ENCODE measurements at places on chromosomes 16 and 17.

DNA sequence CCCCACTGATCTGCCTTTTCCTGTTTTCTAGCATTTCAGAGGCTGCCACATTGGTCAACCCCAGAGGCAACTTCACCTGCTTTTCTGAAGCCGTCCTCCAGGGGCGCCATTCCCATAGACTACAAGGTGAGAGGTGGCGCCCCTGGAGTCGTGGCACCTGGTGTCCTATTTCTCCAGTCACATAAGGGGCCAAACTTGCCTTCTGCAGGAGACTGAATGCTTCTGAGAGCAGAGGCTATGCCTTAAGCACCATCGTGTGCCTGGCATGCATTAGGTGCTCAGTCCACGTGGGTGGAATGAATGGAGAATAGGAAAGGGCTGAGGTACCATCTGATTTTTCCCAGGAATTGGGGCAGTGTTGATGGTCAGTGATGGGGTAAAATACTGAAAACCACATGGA, 164.8 kb downstream of the HAPSTR1 start:
- H3K27me3 ChIP-seq = no peaks in the 10 kb centered on the region
- H3K4me1 ChIP-seq = no peaks in the 10 kb centered on the region
- H3K27ac ChIP-seq = no peak overlapping the region
- no peak overlapping the region for H3K4me3 ChIP-seq

DNA sequence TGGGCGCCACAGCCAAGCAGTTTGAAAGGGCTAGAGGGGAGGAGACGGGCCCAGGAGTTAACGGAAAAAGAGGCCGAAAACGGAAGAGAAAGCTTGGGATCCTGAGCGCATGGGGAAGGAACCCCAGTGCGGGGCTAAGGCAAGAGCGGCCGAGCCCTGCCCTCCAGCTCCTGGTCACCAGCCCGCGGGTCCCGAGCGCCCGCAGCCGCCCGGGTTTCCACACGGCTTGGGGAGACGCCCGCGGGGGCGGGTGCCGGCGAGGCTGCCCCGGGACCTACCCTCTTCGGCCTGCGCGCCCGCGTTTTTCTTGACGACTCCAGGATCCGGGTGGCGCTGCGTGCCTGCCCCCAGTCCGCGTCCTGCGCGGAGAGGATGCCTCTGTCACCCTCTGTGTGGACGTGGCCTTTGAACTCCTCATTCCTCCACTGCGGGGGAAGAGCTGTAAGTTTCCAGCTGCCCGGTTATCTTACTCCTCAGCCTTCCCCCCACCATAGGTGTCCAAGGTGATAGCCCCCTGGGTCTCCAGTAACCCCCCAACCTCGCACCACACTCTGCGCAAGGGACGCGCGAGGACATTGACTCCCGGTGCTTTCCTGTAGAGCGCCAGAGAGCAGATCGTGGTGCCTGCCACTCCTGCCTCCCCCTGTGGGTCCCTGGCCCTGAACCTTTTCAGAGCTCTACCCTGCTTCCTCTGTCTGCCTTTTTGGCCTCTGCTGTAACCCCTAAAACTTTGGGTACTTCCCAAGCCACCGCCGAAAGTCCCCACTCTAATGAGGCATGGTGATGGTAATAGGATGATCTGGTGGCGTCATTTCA, 1.7 kb upstream of the CDH11 start:
- no peaks in the 10 kb centered on the region for H3K36me3 ChIP-seq
- no peaks in the 10 kb centered on the region for H3K4me1 ChIP-seq

DNA sequence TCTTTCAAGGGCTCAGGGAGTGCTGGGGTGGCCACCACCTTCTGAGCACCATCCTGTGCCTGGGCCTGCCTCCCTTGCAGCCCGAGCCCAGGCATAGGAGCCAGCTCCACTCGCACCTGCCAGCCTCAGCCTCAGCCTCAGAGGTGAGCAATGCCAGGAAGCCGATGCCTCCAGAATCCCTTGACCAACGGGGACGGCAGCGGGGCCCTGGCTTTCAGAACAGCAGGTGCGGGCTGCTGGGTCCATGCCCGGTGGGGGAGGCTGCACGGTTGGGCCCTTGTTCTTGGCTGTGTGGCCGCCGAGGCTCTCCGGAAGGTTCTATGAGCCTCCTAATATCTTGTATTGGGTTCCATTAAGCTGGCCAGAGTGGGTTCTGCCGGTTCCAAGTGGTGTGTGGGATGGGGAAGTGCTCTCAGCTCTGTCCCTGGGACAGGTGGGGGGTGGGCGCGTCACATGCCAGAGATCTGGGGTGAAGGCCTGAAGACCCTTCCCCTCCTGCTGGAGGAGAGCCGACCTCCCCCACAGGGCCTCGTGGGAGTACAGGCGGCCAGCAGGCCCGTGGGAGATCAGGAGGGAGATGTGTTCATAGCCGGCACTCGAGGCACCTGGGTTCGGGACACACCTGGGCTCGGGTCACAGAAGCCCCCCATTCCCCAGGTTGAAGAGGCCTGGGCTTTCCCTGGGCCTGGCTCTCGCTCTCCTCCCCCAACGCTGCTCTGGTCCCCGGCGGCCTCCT, 27.0 kb downstream of the NPTX1 start:
- H3K27me3 ChIP-seq = no peaks in the 10 kb centered on the region
- H3K36me3 ChIP-seq = no peaks in the 10 kb centered on the region
- no peak overlapping the region for H3K4me3 ChIP-seq

GRCh38 chr17:68456339-68457167, 743 bp downstream of the WIPI1 start:
- peak overlapping the region; percentile 74 for H3K27ac ChIP-seq
- peaks cover 29% of the 10 kb centered on the region for H3K36me3 ChIP-seq
- no peaks in the 10 kb centered on the region for H3K27me3 ChIP-seq
- H3K4me1 ChIP-seq = peaks cover 76% of the 10 kb centered on the region
- no peak for DNase-seq
- peak overlapping the region; percentile 93 for H3K4me3 ChIP-seq
